ENCODE measurements at places on chromosomes 5 and 9. TPM values are rescaled to one million over a fixed set of nuclear protein-coding genes. Genes with fewer than 3 reads are reported as not detected.

- H3K4me3 ChIP-seq = no peak overlapping the region
- no peak for DNase-seq
- peaks cover 19% of the 10 kb centered on the region for H3K4me1 ChIP-seq
Measured at GRCh38 chr9:78014776-78015175, 16.8 kb downstream of the GNAQ start.

DNA sequence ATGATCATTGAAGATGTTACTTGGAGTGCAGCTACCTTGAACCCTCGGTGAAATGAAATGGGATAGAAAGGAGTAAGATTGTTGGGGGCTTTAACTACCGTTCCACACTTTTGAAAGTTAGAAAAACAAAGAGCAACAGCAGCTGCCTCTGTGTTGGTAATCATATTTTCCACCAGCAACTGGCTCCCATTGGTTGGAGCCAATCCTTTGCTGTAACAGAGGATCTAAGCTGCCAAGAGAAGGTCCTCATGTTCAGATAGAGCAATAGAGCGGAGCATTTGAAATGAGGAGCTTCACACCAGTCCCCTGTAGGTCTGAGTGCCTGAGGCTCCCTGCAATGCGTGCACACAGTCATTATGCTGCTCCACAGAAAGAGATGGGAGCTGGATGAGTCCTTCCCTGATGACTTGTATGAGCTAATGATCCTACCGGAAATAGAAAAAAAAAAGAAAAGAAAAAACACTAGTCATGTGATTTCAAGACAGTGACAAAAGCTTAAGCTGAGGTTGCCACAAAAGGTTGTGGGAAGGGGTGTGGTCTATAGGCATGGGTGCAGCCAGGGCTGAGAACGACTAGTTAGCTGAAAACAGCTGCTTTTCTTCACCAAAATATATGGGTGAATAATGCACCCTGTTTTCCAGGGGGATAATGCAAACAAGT lies 300.7 kb downstream of the MLLT3 start:
- DNase-seq = peak; percentile 77
- H3K4me1 ChIP-seq = peaks cover 70% of the 10 kb centered on the region
- no peaks in the 10 kb centered on the region for H3K27me3 ChIP-seq
- peak overlapping the region; percentile 51 for H3K4me3 ChIP-seq
- H3K36me3 ChIP-seq = no peaks in the 10 kb centered on the region

- H3K4me3 ChIP-seq = no peak overlapping the region
- no peaks in the 10 kb centered on the region for H3K4me1 ChIP-seq
- no peak for DNase-seq
- H3K27ac ChIP-seq = no peak overlapping the region
- H3K27me3 ChIP-seq = no peaks in the 10 kb centered on the region
Measured at GRCh38 chr5:137412136-137412535, 87.0 kb downstream of the SPOCK1 start.

SPINK6 gene
- not detected for polyA plus RNA-seq

GRCh38 chr9:94945197-94946144 lies 219.0 kb downstream of the AOPEP start:
- no peaks in the 10 kb centered on the region for H3K36me3 ChIP-seq
- no peak overlapping the region for H3K27ac ChIP-seq
- peaks cover 3% of the 10 kb centered on the region for H3K4me1 ChIP-seq

GRCh38 chr5:72452515-72453245 lies 54.5 kb downstream of the ZNF366 start:
- H3K27me3 ChIP-seq = no peaks in the 10 kb centered on the region
- H3K4me1 ChIP-seq = no peaks in the 10 kb centered on the region
- H3K4me3 ChIP-seq = no peak overlapping the region
- H3K36me3 ChIP-seq = no peaks in the 10 kb centered on the region

DNA sequence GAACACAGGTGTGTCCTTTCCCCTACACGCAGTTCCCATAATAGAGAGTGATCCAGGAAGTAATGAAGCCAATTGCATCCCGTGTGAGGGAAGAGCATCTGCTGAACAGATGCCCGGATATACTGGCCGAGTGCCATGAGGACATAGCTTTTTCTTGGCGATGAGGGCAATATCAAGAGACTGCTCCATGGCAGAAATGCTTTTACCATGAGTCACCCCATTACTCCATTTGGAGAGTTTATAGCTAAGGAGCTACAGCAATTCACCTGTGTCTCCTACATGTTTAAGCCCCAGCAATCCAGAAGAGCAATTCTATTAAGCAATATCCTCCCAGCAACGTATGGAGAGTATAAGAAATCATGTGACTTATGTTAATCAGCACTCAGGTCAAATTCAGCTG lies 222.0 kb upstream of the KLF4 start:
- H3K27me3 ChIP-seq = no peaks in the 10 kb centered on the region
- DNase-seq = no peak
- no peak overlapping the region for H3K4me3 ChIP-seq
- H3K27ac ChIP-seq = no peak overlapping the region
- H3K36me3 ChIP-seq = no peaks in the 10 kb centered on the region
- H3K4me1 ChIP-seq = no peaks in the 10 kb centered on the region
